ENCODE measurements at places on chromosomes 1 and 21.

DNA sequence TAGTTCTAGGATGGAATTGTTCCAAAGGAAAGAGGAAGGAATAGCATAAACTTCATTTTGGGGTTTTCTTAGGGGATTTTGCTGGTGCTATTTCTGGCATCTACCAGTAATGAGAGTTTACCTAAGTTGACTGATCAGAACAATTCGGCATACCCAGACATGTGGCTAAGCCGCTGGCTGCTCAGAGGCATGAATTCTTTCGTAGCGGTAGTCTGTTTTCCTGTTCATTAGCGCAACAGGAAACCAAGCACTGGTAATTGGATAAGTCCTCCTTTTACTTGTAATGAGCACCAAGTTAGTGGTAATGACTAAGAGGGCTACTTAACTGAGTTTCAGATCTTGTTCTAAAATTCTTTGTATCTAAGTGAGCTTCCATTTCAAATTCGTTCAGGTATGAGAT, 38.6 kb downstream of the C21orf91 start:
- DNase-seq: no peak

DNA sequence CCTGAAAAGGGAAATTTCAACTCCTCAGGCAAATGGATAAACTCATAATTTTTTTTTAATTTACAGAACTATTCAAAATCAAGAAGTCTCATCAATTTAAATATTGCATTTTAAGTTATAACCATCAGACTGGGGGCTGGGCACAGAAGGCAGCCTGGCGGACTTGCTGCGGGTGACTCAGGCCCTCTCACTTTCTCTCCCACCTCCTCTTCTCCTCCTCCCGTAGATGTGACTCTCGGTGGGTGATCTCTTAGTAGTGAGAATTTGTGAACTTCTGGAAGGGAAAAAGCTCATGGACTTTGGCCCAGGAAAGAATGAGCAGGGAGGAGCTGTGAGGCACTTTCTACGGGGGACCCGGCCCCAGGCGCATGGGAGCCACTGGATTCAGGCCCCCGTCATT, 32.9 kb downstream of the CLIC6 start:
- DNase-seq: no peak

DNA sequence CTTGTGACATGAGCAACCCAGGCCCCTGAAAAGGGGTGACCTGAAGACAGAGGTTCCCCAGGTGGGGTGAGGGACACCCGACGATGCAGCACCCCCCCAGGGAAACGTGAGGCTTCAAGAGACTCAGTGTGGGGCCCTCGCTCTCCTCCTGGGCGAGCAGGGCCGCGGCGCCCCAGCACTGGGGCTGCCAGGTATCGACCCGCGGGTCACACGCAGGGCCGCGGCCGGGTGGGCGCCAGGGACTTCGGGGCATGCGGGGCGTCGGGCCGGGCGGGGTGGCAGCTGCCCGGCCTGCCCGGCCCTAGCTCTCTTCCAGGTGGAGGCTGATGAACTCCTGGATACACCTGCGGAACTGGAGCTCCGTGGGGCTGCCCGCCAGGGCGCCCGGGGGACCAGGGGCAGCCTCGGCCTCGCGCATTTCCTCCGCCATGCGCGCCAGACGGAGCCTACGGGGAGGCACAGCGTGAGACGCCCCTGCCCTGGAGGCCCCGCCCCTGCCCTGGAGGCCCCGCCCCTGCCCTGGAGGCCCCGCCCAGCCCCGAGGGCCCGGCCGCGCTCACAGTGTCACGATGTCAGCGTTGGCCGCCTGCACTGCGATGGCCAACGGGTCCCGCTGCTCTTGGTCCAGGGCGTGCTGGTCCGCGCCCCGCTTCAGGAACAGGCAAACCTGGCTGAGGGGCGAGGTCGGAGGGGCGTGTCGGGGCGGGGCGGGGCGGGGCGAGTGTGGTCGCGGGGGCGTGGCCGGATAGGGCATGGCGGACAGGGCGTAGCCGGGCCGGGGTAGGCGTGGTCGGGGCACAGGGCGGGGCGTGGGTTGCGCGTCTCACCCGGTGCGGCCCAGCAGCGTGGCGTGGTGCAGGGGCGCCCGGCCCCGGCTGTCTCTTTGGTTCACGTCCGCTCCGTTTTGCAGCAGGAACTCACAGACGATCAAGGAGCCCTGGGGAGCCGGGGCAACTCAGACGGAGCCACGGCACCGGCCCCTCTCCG, 13.3 kb downstream of the SCNN1D start:
- no peak for DNase-seq

DNA sequence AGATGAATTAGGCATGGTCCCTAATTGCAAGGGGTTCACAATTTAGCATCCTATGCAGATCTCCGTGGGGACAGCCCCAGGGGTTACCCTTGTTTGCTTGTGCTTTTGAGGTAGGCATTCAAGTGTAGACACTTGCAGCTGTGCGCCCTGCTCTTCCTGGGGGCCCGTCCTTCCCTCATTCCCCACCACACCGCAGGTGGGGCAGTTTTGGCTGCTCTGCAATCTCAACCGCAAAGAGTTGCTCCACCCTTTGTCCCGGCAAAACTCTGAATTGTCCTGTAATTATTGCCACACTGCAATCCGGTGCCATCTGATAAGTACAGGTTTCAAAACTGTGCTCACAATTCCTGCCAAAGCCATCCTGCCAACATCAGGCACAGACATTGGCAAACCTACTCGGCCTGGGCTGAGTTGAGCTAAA, 65.4 kb upstream of the LYST start:
- DNase-seq: peak; percentile 52

- no peak for DNase-seq
These were observed 171.3 kb upstream of the HP1BP3 start for GRCh38 chr1:20958430-20958829.

DNA sequence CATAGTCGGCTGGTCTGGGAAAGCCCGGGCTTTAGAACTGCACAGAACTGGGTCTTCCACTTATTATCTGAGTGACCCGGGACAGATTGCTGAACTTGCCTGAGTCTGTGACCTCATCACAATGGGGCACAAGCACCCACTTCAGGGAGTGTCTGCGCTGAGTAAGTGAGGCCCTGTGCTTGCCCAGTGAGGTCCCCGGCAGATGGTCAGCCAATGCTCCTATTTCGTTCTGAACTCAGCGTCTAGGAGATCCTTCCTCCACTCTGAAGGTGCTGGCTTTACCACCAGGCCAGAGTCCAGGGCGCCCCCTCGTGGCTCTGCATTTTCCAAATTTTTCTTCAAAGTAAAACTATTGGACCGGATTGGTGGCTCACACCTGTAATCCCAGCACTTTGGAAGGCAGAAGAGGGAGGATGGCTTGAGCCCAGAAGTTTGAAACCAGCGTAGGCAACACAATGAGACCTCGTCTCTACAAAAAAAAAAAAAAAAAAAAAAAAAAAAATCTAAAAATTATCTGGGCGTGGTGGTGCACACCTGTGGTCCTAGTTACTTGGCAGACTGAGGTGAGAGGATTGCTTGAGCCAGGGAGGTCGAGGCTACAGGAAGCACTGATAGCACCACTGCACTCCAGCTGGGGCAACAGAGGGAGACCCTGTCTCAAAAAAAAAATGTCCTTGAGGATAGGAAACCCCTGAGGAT, 61.7 kb downstream of the FCRL5 start:
- peak; percentile 30 for DNase-seq

DNA sequence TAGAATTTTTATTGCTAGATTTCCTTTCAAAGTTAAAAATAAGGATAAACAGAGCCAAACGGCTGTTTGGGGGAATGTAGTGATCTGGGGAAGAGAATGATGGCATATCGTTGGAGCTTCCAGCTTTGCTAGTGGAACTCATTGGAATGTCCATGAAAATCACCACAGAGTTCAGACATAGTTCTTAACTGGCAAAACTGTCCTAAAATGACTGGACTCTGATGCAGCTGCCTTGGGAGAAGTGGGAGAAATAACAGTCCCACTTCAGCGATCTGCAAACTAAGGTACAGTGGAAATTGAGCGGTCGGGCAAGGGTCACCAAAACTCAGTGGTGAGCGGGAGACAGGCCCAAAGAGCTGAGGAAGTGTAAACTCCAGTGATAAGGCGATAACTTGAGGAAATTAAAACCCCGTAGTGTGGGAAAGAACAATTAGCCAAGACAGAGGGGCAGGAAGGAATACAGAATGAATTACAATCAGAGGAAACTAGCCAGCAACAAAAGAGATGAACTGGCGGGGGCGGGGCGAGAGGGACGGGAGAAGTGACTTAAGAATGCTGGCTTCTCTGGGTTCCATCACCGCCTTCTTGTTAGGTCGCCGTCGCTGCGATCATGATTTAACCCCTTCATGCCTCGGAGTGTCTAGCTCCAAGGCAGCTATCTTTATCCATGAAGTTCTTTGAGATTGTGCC, 89.8 kb upstream of the ARHGAP29 start:
- no peak for DNase-seq

DNA sequence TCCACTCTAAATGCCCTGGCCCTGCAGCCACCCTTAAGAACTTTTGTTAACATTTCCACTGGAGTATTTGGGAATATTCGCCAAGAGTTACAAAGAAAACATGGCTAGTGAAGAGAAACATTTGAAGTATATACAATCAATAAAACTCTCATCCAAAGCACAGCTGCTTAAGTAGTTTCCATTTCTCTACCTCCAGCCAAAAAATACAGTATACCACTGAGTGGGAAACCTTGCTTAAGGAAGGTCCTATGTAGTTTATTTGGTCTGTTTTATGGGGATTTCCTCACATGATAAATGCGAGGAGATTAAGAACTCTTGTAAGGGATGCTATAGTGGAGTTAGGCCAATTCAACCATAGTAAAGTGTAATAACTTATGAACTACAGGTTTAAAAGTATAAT, 382.5 kb downstream of the NEGR1 start:
- DNase-seq: no peak

DNA sequence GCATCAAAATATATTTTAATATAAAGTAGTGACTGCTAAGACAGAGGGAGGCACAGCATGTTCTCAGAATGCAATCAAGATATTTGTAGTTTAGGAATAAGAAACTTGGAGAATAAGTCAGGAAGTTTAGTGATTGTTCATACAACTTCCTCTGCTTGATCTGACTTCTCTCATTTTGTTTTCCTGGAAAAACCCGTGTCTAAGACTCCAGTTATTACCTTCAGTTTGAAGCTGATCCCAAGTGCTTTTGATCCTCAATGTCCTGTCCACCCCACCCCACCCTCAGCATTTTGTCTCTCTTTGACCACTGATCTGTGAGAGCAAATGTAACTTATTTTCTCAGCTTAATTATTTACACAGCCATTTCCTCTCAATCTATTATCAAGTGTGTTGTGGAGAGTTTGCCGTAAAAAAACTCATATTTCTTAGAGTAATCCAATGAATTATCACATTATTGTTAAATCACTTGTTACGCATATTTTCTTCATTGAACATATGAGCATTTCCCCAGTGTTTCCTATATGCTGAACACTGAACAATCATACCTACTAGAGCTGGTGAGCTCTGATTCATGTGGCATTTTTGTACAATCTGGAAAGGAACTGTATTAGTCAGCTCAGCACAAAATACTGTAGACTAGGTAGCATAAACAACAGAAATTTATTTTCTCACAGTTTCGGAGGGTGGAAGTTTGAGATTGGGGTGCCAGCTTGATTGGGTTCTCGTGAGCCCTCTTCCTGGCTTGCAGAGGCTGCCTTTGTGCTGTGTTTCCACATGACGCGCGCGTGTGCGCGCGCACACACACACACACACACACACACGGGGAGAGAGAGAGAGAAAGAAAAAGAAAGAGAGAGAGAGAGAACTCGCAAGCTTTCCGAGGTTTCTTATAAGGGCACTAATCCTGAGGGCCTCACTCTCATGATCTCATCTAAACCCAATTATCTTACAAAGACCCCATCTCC, 65.5 kb upstream of the DPYD start:
- DNase-seq: no peak

DNA sequence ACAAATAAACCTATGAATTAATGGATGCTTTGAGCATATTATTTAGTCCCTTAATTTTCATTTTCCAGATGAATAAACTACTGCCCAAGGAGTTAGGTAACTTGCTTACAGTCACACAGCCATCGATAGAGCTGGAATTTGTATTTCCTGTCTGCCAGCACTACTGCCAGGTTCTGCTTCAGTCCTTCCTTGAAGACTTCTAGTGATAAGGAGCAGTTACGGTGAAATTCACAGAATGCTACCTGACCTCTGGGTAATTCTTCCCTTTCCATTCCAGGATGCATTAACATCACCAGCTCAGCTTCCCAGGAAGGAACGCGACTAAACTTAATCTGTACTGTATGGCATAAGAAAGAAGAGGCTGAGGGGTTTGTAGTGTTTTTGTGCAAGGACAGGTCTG, 11.2 kb downstream of the CD160 start:
- no peak for DNase-seq

GRCh38 chr1:200753650-200754198, 15.0 kb downstream of the CAMSAP2 start:
- no peak for DNase-seq

- DNase-seq: no peak
These were observed 4.7 kb upstream of the ABCB10 start for GRCh38 chr1:229563241-229563640.

DNA sequence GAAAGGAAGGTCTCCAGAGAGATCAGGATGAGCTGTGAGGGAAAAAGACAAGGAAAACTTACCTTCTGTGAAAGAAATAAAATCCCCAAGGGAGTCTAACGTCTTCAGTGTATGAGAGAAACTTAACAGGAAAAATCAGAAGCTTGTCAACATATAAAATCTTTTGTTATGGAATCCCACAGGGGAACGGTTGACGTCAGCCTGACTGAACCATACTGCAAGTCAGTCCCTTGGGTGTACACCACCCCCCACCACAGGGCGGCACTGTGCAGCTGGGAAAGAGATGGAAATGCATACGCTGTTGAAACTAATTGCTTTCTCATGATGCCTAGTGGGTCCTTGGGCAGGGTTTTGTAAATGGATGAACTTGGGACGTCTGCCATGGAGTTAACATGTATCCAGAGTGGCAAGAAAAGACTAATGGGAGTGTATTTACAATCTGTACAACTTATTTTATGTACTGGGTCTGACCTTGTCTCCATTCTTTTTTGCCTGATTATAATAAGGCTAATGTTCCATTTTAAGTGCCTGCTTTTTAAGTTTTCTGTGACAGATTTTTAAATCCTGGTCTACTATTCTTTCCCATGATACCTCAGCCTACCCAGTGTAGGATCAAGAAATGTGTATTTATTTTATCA, 22.7 kb downstream of the UTP25 start:
- peak; percentile 66 for DNase-seq

DNA sequence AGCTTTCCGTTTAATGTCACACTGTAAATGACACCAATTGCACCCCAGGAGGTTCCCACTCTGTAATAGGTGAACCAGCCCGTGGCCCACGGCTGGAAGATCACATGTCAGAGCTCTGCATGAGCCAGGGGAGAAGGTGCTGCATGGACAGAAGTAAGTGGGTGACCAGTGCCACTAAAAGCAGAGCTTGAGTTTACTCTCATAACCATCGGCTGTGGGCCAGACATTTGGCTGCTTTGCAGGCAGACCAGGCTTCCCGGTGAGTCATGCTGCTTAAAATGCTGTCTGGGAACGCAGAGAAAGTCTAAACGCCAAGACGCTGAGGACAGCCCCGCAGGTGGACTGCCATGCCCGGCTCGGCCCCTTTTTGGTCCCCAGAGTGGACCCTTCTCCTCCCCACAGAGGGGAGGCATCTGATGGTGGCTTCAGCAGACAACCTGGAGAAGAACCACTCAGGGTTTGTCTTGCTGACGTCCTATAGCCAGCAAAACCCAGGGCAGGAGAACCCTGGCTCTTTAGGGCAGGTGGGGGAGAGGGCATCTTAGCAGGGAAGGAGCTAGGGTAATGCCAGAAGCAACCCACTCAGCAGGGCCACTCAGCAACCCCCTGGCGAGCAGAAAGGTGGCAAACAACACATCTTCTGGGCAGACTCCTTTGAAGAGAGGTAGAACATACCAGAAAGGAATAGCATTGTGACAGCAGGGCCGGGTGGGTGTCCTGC, 7.3 kb downstream of the KIAA2013 start:
- no peak for DNase-seq

Data from T47D (cell line).